ENCODE measurements at places on chromosomes 4 and X. TPM values are rescaled to one million over a fixed set of nuclear protein-coding genes. Genes with fewer than 3 reads are reported as not detected.

DNA sequence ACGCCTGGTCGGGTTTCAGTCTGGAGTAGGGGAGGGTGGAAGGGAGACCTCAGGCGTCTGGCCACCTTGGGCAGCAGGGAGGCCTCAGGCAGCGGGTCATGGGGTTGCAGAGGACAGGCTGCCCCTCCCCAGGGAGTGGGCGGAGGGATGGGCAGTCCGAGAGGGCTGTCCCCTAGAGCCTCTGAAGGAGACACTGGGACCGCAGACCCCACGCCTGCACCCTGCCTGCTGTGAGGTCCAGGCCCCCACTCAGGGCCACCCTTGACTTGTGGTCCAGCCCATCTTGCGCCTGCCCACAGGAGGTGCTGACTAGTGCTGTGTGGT is 16.5 kb downstream of the FGFRL1 start:
- no peak for DNase-seq

GRCh38 chr4:26028793-26029567 is 115.0 kb downstream of the SMIM20 start:
- DNase-seq = peak; percentile 68

DNA sequence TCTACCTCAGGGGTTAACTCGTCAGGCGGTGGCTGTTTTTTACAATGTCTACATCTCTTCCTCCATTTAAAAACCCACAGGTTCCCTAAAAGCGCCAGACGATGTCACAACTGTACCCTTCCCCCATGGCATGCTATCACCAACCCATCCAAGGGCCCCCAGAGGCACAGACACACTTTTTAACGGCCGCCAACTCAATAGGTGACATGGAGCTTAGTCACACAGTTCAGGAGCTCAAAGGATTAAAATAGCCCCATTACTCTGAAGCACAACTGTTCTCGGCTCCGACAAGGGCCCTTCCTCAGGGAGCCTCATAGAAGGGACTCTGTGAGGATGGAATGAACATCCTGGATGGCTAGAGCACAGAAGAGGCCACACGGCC is 12.4 kb downstream of the SH3KBP1 start:
- no peak for DNase-seq

GRCh38 chr4:150152766-150153165 is 74.5 kb downstream of the DCLK2 start:
- DNase-seq = peak; percentile 94

DNA sequence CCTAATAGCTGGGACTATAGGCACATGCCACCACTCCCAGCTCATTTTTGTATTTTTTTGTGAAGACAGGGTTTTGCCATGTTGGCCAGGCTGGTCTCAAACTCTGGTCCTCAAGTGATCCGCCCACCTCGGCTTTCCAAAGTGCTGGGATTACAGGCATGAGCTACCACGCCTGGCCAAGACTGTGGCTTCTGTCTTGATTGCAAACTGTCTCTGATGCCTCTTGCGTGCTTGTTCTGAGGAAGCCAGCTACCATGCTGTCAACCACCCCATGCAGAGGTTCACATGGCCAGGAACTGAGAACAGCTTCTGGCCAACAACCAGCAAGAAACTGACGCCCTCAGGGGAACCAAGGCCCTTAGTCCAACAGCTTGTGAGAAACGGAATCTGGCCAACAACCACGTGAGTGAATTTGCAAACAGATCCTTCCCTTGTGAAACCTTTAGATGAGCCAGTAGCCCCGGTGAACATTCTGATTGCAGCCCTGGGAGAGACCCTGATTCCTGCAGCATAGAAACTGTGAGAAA is 71.2 kb downstream of the SUPT20HL2 start:
- peak; percentile 93 for DNase-seq

DNA sequence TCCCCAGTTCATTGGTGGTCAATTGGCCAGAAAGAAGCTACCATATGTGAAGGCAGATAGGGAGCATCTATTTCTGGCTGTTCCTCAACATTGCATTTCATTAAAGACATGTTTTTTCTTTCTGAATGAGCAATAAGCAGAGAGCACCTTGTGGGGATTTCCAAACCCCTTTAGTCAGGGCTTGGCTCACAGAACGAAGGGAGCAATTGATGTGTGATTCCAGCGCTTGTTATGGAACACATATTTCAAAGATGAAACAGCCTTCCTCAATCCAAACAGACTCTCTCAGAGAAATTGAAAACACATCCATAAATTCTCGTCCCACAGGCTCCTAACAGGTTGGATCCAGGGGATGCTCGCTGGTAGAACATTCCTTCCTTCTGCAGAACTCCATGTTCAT is 84.1 kb downstream of the CLCN4 start:
- DNase-seq = peak; percentile 89

DNA sequence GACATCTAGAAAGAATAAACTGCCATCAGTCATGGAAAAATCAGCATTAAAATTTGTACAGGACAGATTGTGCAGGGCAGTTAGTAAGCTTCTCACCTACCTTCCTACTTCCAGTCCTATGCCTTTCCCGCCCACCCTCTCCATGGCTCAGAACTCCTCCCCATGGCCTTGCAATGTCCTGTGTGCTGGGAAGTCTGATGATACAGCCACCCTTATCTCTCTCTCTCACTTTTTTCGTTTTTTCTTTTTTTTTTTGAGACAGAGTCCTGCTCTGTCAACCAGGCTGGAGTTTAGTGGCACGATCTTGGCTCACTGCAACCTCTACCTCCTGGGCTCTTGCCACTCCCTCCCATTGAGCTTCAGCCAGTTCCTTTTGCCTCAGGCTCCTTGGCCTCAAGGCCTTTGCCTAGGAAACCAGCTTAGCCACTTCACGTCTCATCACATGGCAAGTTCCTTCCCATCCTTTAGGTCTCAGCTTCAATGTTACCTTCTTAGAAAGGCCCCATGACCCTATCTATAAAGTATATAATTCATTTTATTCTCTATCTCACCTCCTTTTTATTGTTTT is 259.7 kb downstream of the NKX6-1 start:
- DNase-seq = no peak

DNA sequence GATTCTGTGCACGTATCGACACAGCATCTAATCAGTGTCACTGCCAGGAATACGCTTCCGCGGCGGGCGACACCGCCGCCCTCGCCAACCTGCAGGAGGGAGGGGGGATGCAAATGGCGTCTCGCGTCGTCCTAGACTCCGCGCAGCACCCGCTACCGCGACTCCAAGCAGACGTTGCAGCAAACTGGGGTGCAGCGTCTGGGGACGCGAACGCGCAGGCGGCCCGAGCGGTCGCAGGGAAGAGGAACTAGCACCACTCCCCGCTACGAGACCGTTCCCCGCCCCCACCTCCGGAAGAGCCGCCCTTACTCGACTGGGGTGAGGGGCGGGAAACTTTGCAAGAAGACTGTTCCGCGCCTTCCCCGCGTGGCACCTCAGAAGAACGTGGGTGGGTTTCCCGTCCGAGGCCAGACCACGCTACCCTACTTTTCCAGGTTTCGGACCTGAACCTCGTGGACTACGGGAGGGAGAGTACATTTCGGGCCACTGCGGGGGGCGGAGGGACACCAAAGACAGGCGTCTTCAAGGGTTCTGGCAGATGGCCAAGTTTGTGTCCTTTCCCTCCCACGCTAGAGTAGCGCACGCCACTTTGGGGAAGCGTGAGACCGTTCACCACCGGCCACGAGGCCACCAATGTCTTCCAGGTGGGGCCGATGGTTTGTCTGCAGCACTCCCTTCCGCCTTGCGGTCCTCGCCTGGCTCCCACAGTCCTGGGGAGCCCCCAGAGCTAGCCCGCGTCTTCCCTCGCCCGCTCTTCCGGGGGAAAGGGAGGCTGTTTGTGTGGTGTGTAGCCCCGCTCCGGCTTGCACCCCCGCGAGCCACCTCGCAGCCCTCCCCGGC is 78.0 kb upstream of the BCOR start:
- no peak for DNase-seq

- no peak for DNase-seq
These were observed 66.6 kb downstream of the MTMR1 start for GRCh38 chrX:150759568-150760416.

- DNase-seq = no peak
These were observed 252.9 kb downstream of the CRLF2 start for GRCh38 chrX:959595-959994.

DNA sequence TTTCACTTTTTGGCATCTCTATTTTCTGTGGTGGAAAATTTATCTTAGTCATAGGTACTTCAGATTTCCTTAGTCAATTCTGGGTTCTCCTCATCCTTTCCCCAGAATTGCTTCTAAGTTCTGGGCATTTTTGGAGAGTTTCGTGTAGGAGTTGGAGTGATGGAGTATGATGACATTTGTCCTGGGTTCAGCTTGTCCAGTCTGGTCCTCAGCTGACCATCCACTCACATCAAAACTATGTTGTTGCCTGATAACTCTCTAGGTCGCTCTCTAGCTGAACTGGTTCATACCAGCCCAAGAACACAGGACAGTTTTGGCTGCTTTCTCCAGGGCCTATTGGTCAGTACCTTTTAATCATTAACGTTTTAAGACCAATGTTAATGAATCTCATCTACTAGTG is 13.2 kb downstream of the PTTG2 start:
- DNase-seq = no peak

DNA sequence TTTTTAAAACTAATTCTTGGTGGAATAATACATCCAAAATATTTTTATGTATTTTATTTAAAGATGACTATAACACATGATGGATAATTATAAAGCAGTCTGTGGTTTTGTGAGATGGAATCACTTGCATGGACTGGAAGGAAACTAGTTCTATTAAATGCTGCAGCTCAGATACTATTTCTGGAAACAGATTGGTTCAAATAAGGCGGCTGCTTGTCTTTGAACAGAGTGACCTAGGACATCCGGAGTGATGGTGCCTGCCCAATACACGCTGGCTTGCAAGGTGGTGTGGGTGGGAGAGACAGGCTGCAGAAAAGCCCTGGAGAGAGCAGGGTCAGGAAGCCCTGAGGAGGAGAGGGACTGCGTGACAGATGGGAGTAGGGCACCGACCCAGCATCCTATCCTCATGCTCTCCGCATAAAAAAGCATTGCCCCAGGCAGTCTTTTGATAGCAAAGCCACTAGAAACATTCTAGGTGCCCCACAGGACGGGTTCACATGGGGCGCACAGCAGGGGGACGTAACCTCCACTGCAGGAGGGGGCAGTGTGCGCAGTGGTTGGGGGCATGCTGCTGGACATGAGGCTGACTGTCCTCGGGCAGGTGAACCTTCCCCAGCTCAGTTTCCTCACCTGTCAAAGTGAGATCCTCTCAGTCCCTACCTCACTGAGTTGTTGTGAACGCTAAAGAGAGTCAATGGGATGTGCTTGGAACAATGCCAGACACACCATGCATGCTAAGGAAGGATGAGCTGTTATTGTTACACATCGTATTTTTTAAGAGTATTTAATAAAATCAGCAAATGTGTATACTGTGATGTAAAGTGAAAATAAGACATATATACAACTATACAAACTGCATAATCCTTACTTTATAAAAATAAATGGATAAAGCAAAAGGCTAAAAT is 71.3 kb downstream of the EVC2 start:
- DNase-seq = no peak

DNA sequence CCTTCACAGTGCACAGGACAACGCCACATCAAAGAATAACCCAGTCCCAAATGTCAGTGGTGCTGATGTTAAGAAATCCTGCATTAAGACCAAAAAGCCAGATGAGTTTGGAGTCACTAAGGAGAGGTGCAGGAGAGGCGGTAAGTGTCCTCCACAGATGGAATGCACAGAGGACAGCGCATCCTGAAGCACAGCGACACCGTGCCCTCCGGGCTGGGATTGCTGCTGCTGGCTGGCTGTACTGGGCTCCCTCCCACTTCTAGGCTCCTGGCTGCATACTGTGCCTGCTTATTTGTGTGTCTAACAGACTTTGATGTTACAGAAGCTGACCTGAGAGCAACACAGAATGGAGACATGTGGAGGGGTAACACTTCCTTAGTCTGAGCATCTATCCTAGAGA is 325.6 kb upstream of the BOD1L1 start:
- DNase-seq = no peak

DNA sequence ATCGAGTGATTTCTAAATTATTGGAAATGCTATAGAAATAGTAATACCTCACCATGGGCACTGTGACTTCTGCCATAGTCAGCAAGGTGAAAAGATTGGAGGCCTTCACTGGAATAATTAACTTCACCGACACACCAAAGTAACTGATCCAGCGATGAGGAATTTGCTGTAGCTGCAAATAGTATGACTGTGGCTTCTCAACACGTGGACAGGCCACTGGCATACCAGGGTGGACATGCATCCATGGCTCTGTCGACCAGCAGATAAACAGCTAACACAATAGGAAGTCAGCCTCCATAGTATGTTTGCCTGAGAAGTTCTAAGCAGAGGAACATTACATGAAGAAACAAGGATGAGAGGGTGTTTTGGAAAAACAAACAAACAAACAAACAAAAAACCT is 10.9 kb upstream of the FAT4 start:
- no peak for DNase-seq

DNA sequence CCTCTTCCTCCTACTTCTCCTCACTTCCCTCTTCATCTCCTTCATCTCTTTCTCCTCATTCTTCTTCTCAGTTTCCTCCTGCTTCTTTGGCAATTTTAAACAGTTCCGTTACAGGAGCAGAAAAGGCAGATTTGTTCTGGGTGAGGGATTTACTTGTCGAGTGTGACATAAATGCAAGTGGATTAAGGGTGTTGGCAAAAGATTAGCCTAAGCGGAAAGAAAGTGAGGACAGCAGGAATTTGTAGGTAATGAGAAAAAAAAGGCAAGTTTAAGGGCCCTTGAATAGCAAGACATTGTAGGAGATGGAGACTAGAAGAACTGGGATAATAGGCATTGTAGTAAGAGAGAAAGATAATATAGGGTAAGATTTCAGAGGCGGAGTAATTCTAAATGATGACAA is 841.6 kb downstream of the RAPGEF2 start:
- DNase-seq = no peak

GRCh38 chrX:107683124-107683895 is 55.0 kb downstream of the PRPS1 start:
- peak; percentile 55 for DNase-seq

MAGEA4 gene
- total RNA-seq = not detected

TGIF2LX gene
- total RNA-seq = not detected

EXOC1L gene
- not detected for total RNA-seq

DCAF12L1 gene
- not detected for total RNA-seq

CLTRN gene
- not detected for total RNA-seq

MED14 gene
- total RNA-seq = 24.8 TPM

SLBP gene
- total RNA-seq = 89.1 TPM

LEF1 gene
- total RNA-seq = 0.63 TPM
